SHP77 treated with DMSO at 0.1 percent for 48 hours (cell line): ENCODE measurements at places on chromosomes 6 and 20.

DNA sequence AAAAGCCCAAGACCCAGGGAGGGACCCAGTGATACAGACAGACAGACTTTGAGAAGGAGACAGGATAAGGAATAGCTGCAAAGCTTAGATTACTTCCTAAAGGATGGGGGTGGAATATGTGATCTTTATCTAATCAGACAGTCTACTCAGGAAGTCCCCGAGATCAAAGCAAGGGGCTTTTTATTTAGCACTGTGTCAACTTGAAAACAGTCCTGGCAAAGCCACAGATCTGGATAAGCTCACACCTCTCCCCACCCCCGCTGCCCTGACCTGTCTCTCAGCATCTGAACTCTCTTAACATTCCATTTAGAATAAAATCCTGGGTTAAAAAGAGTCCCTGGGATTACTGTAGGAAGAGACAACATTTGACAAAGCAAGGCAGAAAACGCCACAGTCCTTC, 101.5 kb downstream of the ISM1 start:
- DNase-seq, result no peak

- no peak for DNase-seq
Measured at GRCh38 chr6:45653117-45653883, 275.6 kb upstream of the SUPT3H start.

DNA sequence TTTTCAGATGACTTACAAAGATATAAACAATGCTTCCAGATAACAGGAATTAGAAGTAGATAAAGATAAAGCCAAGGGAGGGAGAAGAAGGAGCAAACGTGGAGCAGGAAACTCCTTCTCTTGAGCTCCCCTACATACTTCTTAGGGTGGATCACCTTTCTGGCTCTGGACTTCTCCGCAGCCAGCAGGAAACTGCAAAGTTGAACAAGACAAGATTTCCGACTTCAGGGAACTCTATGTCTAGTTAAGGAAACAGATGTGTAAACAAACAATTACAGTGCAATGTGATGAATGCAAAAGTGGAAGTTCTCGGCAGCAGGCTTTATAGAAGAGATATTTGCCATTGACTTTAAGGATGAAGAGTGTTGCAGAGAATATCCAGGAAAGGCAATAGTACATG, 134.0 kb upstream of the MARCKS start:
- no peak for DNase-seq

- DNase-seq, result no peak
Measured at GRCh38 chr6:90285042-90285481, 11.6 kb downstream of the BACH2 start.

DNA sequence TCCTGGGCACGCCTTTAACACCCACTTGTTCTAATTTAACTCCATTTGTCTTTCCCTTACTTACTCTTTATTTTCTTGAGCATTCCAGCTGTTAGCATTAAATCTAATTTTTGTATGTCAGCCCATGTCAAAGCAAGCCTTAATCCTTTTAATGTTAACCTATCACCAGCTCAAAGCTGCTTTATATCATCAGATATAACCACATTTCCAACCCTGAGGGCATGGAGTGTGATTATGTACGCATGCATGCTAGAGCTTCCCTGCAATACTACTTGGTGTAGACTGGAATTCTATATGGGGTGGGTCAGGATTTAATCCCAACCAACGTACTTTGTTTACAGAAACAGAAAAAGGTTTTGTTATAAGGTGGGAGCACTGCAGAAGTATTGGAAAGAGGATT, 139.4 kb upstream of the HMGN3 start:
- no peak for DNase-seq

DNA sequence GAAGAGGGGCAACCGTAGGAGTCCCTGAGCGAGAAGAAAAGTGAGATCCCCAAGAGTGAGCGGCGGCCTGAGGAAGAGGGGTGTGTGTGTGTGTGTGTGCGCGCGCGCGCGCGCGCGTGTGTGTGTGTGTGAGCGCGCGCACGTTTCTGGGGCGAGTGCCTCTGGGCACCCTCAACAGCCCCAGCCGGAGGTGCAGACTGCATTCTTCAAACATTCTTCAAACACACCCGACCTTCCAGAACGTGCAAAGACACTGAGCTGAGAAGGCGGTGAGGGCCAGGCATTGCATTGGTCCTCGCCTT, 76.2 kb upstream of the FOXP4 start:
- DNase-seq, result no peak

DNA sequence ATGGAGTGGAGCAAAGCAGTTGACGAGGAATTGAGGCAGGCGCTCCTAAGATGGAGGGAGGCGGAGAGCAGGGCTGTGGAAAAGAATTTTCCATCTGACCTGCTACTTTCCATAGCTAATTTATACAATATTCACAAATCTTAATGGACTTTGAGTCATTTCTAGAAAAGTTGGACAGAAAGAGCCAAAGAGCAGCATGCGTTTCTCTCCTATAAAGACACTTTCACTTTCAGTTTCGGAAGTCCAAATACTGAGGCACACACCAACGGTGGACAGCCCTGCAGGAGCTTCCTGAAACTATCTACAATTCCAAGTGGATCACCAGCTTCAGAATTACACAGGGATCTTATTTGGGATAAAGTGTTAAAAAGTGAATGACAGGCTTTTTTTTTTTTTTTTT, 43.5 kb downstream of the PANK2 start:
- DNase-seq, result no peak

GRCh38 chr6:99951016-99951805, 42.8 kb downstream of the MCHR2 start:
- DNase-seq, result no peak
